Activated CD4-positive, alpha-beta T cell treated with anti-CD3 and anti-CD28 coated beads, Interleukin-2, amount 50 U/mL, for 16 hours (primary cell): ENCODE measurements at places on chromosomes 11 and 22.

GRCh38 chr11:6625156-6625831, 6.1 kb upstream of the TPP1 start:
- no peak for DNase-seq

DNA sequence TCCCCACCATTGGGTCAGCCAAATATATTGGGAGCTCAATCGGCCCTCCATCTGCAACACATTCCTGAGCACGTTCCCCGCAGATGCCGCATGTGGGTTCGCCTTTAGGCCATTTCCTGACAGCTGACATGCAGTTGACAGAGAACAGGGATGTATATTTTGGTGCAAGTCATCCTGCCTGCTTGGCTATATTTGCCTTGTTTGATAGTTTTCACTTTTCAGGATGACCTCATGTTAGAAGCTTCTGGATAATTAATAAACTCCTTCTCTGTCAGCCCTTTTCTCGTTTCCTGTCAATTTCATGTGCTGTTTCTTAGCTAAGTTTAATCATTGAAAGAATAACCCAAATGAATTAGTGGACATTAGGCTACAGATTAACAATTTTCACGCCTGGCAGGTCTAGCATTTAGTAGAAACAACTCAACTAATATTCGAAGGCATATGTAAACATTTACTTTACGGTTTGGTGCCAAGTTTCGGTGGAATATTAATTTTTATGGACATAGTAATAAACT, 105.8 kb upstream of the SLC5A12 start:
- no peak for DNase-seq

DNA sequence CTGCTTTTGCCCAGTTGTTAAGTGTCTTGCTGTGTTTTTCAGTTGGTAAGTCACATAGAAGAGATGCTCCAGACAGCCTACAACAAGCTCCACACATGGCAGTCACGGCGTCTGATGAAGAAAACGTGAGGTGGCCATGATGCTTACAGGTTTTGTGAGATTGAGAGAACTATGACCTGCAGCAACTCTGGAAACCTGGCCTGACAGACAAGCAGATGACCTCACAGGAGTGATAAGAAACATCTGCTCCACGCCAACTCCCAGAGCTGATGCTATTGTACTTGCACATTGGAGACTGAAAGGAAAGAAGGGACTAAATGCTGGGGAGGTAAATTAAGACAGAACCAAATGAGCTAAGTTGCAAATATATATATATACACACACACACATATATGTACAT, 28.6 kb upstream of the LDHA start:
- DNase-seq: no peak

DNA sequence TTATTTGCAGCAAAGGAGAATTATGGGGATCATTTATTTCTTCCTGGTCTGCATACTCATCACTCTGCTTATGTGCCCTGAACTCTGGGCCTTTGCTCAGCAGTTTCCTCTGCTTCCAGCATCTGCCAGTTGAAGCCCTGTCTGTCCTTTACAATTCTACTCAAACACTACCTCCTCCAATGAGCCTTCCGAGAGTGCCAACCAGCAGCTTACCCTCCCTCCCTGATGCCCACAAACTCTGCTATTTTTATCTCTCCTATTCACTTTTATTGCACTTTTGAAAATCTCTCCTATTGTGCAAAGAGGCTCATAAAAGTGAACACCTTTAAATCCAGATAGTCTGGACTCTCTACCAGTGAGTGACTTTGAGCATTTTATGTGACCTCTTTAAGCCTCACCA, 3.6 kb upstream of the ME3 start:
- DNase-seq: no peak

- DNase-seq: no peak
These were observed 504.1 kb downstream of the NELL1 start for GRCh38 chr11:21173476-21173875.

GRCh38 chr11:118079491-118079890, 2.6 kb downstream of the TMPRSS4 start:
- DNase-seq: no peak

DNA sequence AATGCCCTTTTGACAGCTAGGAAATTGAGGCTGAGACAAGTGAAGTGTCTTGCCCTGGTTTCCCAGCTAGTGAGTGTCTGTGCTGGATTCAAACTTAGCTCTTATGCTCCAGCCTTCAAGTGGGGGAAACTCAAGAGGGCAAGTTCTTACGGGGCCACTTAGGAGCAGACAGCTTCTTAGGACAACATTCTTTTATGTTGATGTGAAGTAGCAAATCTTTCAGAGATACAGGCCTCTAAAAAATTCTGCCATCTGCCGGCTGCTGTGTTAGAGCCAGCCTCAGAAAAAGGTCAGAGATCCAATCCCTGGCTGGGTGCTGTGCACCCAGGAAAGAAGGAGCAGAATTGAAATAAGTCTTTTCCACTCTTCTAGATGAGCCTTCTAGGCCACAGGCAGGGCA, 26.6 kb downstream of the TIMP3 start:
- DNase-seq: no peak

- no peak for DNase-seq
These were observed 52.5 kb upstream of the PRSS23 start for GRCh38 chr11:86747801-86748200.

- no peak for DNase-seq
These were observed 79.8 kb upstream of the SC5D start for GRCh38 chr11:121212536-121213361.

- DNase-seq: no peak
These were observed 580.5 kb downstream of the INSC start for GRCh38 chr11:15695096-15695721.

DNA sequence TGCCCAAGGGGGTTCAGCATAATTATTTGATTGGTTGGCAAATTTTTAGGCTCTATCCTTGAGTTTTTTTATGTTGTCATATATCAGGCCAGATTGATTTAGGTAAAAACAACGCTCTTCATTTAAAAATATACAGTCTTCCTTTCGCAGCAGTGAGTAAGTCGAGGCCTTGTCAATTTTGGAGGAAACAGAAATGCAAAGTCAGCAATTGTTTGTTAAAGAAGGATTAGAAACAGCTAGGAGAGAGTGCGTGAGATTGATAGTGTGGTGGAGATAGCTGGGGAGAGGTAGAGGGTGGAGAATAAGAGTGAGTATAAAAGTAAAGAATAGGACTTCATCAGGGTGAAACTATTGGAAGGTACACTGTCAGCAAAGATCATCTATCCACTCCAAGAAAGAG, 830.8 kb downstream of the LUZP2 start:
- DNase-seq: no peak

GRCh38 chr11:46306296-46306853, 28.9 kb downstream of the CREB3L1 start:
- DNase-seq: no peak

GRCh38 chr11:131669401-131669780, 299.0 kb downstream of the NTM start:
- no peak for DNase-seq

DNA sequence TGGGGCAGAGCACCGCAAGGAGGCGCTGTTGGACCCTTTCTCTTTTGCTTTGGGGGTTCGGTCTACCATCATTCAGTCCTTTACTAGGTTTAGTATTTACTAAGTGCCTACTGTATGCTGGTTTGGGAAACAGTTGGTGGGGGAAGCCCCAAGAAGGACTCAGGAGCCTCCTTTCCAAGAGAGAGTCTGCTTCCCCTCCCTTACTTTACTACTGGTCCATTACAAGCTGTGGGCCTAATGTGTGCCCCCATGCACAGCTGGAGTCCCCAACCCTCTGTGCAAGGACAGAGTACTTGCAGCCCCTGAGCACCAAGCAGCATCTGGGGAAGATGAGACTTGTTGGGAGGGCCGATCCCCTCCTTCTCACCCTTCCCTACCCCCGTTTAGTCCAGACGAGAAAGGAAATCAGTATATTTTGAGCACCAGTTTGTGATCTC, 876 bp upstream of the UBE2L6 start:
- peak; percentile 89 for DNase-seq

DNA sequence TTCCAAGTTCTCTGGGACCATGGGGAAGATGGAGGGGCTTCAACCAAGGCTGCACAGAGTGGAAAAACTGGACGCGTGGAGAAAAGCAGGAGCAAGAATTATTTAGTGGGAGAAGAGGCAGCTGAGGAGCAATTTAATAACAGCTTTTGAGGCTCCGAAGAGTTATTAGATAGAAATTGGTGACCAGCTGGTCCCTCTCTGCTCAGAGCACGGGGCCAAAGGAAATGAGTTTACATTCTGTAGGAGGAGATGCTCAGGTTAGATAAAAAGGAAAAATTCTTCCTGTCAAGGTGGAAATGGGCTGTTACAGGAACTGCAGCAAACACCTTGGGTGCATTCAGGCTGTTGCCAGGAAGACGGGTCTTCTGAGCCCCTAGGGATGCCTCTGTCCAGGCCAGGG, 47.0 kb upstream of the GALNT18 start:
- DNase-seq: no peak

DNA sequence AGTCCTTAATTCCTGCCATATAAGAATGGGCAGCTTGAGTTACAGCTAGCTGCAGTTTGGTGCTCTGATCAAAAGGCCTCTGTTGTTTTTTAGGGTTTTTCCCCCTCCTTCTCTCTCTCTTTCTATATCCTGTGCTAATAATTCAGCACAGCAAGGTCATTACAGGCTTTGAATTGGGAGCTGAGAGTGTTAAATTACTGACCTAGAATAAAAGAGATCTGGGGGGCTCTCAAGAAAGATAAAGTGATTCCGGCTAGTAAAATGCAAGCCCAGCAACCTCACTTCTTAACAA, 84.9 kb downstream of the CSTPP1 start:
- no peak for DNase-seq

GRCh38 chr11:57493507-57494503, 21.7 kb downstream of the SLC43A1 start:
- peak; percentile 77 for DNase-seq

GRCh38 chr11:108873310-108873709, 208.4 kb downstream of the DDX10 start:
- DNase-seq: no peak

GRCh38 chr22:20305894-20306645, 13.8 kb downstream of the DGCR6L start:
- no peak for DNase-seq

- DNase-seq: no peak
These were observed 98.3 kb downstream of the NCAM1 start for GRCh38 chr11:113059548-113059947.

GRCh38 chr11:22163394-22163797, 29.5 kb upstream of the ANO5 start:
- no peak for DNase-seq

DNA sequence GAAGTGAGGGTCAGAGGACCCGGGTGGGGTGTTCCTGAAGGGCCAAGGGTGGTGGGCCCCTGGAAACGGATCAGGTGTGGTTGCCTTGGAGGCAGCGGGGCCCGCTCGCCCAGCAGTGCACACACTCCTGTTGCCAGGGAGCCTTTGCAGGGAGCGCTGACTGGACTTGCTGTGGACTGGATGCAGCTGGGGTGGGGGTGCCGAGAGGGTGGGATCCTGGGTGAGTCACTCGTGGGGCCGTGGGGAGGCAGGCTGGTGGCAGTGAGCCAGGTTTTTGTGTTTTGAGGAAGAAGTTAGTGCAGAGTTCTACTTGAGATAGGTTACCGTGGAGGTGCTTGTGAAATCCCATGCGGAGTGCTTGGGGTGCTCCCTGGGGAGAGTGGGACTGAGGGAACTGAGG, 1.3 kb downstream of the MRPL23 start:
- DNase-seq: no peak

- peak; percentile 77 for DNase-seq
These were observed 5.3 kb upstream of the LRRN4CL start for GRCh38 chr11:62694455-62695167.

DNA sequence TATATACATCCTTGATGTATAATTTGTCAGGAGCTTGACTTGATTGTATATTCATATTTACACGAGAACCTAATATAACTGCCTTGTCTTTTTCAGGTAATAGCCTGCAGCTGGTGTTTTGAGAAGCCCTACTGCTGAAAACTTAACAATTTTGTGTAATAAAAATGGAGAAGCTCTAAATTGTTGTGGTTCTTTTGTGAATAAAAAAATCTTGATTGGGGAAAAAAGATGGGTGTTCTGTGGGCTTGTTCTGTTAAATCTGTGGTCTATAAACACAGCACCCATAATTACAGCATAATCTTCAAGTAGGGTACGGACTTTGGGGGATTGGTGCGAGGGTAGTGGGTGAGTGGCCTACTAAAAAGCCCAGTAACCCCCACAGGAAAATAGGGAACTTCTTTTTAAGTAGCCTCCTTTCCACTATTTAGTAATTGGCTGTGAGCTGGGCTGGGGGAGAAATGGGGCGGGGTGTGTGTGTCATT, 7.5 kb downstream of the MALAT1 start:
- no peak for DNase-seq

DNA sequence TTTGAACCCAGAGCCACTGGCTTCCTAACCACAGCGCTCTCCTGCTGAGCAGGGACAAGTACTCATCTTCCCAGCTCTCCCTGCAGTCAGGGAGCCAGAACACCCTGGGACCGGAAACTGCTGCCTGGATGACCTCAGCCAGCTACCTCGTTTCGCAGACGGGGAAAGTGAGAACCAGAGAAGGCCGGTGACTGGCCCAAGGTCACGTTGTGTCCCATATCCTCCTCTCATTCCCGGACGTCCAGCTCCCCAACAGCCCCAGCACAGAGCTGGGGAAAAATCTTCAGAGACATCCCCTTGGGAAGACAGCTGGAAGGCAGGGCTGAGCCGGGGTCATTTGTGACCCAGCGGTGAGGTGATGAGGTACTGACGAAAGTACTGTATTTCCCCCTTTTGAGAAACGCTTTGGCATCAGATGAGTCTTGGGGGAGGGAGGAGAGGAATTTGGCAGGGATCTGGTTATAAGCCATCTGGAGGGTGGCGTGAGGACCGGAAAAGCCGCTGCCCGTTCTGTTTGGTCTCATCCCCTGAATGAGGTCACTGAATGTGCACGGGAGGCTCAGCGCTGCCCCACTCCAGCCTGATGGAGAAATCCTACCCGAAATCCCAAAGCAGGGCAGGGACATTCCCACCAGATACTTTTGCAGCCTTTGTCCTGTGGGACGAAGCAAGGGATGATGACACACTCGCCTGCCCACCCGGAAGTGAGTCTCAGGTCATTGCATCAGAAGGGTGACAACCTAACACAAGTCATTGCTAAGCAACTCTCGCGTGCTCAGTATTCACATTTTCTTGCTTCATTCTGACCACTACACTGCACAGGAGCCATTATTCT, 41.1 kb downstream of the LIF start:
- DNase-seq: no peak
